SJCRH30 (cell line): ENCODE measurements at places on chromosomes 3 and 15. TPM values are rescaled to one million over a fixed set of nuclear protein-coding genes. Genes with fewer than 3 reads are reported as not detected.

ST3GAL6 gene
- total RNA-seq, result 17.1 and 17.6 TPM in 2 replicates

RBM5 gene
- 75.6 and 98.5 TPM in 2 replicates for total RNA-seq

CIAO2A gene
- 126 and 143 TPM in 2 replicates for total RNA-seq

GRCh38 chr3:128496602-128497304 is 3.8 kb upstream of the GATA2 start:
- no peak overlapping the region for H3K4me3 ChIP-seq
- no peak for DNase-seq
- H3K36me3 ChIP-seq, result no peaks in the 10 kb centered on the region
- no peak overlapping the region for H3K27ac ChIP-seq
- H3K27me3 ChIP-seq, result peaks cover 4% of the 10 kb centered on the region; the same call in 1 of the 2 replicates

MGLL gene
- 32.6 and 41.7 TPM in 2 replicates for total RNA-seq

GRCh38 chr15:53576841-53577240 is 182.6 kb downstream of the WDR72 start:
- no peaks in the 10 kb centered on the region for H3K36me3 ChIP-seq
- H3K27ac ChIP-seq, result no peak overlapping the region
- H3K4me1 ChIP-seq, result no peaks in the 10 kb centered on the region
- DNase-seq, result no peak
- H3K4me3 ChIP-seq, result no peak overlapping the region

- H3K27ac ChIP-seq, result no peak overlapping the region
- H3K36me3 ChIP-seq, result no peaks in the 10 kb centered on the region
- peaks cover 17% of the 10 kb centered on the region for H3K4me1 ChIP-seq
- no peaks in the 10 kb centered on the region for H3K27me3 ChIP-seq
- H3K4me3 ChIP-seq, result no peak overlapping the region
- no peak for DNase-seq
Measured at GRCh38 chr15:29418178-29418577, 148.6 kb upstream of the NSMCE3 start.
